ENCODE measurements at places on chromosomes 1 and 21. TPM values are rescaled to one million over a fixed set of nuclear protein-coding genes. Genes with fewer than 3 reads are reported as not detected.
A peak's percentile ranks its signal among the peaks of the same experiment; 100 is the strongest.

DNA sequence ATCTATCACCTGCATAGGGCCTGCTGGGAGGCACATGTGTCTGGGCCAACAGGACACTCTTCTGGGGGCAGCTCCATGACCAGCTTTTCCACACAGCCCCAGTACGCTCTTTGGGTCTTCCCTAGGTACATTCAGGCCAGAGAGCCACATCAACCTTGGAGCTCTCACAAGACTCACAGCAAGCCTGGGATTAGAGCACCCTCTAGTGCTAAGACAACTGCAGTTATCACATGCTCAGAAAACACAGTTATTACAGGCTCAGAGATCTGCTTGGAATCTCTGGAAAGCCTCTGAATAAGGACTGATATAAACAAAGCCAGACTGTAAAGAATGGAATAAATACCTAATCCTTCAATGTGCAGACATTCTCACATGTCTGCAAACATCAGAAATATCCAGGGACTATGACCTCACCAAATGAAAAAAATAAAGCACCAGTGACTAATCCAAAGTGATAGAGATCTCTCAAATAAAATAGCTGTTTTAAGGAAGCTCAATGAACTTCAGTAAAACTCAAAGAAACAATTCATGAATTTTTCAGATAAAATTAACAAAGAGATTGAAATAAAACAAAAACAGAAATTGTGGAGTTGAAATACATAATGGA lies 563.9 kb upstream of the NR5A2 start:
- no peak for DNase-seq

- DNase-seq = no peak
Measured at GRCh38 chr1:207424570-207425131, 29.5 kb upstream of the CR2 start.

- no peak for DNase-seq
Measured at GRCh38 chr1:143653429-143653802, 318.4 kb downstream of the FAM72C start.

Gene KRTAP21-2
- not detected for total RNA-seq

- peak; percentile 68 for DNase-seq
Measured at GRCh38 chr1:3668585-3669300, 16.4 kb downstream of the TP73 start.

DNA sequence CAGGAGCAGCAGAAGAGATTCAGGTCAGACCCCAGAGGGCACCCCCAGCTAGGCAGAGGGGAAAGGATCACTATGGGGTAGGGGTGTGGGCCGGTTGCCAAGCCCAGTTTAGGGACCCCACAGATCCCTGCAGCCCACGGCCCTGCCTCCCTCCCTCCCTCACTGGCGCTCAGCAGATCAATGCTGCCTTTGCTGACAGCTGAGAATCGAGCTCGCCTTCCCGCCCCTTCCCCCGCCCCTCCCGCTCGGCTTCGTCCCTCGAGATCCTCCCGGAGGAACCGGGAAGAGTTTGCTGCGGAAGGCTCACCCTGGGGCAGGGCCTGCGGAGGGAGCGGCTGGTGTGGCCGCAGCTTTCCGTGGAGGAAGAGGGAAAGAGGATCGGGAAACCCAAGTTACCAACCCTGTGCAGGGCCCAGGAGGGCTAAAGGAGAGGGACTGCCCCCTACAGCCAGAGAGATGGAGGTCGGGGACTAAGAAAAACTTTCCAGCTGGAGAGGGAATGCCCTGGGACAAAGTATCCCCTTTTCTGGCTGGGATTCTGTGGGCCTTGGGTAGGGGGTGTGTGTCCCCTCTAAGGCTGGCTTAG lies 1.1 kb upstream of the KCNQ4 start:
- peak; percentile 53 for DNase-seq

- DNase-seq = no peak
Measured at GRCh38 chr21:46112725-46113215, 14.9 kb downstream of the COL6A2 start.

Gene PGBD2
- 9.1 TPM for total RNA-seq

DNA sequence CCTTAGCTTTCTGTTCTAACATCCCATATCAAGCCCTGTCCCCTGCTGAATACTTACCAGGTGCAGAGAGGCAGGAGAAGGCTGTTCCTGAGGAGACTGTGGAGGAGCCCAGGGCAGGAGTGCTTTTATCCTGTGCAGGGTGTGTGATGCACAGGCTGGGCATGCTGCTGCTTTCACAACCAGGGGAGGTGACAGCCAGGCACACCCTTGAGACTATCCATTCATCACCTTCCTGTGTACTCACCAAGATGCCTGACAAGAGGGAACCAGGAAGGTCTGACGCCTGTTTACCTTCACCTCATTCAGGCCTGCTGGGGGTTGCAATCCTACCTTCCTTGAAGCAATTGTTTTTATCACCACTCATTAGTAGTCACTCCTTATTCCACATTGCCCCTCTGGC lies at the start of gene LCE3E:
LCE3E (minus strand) TSS at position 100 of the 400 bp plus-strand sequence. CDS start 572 bp downstream, outside the sequence.
- DNase-seq = no peak

Gene NBPF10
- total RNA-seq = 2.9 TPM

GRCh38 chr1:48730164-48730910 lies 46.4 kb downstream of the BEND5 start:
- no peak for DNase-seq

- no peak for DNase-seq
Measured at GRCh38 chr1:12279728-12280464, 50.1 kb downstream of the VPS13D start.

DNA sequence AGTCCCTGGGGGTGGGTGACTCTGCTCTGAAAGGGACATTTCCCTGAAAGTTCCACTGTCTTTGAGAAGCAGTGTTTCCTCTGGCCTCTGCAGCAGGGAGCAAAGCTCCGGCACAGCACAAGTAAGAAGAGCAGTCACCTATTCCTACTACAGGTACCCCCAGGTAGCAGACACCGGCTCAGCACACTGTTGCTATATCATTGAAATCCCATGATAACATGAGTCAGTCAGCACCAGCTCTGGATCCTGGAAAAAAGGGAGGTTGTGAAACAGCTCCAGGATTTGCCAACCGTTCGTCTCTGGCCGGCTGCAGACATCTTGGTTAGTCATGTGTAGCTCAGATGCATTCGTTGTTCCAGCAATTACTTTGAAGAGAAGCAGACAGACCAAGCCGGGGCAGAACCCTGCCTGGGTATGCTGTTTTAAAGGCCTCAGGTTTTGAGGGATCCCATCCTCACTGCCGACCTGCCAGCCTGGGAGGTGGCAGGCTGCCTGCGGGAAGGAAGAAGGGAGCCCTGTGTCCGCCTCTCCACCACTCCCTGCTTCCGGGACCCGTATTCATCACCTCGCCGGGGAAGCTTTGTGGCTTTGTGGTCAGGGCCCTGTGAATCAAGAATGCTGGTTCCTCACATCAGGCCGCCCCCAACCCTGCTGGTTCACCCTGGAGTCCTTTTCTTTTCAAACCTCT lies 139.2 kb downstream of the CLIC6 start:
- no peak for DNase-seq

Gene RIT1
- total RNA-seq = 32.6 TPM

Gene MASP2
- not detected for total RNA-seq

DNA sequence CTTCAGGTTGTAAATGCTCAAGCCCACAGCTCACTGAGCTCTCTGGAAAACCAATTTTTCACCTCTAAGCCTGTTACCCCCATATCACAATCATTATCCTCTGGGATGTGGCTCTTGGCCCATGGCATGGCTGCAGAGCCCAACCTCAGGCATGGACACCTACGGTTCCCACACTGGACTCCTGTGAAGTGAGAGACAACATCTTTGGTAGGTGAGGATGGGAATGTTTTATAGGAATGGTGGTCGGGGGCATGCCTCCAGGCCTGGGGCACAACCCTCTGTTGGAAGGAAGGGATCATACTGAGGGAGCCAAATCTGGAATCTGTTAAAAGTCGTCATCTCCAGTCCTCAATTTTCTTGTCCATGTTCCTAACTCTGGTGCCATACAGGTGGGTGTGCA lies 179.1 kb downstream of the FOXD2 start:
- DNase-seq = no peak

Gene C1QTNF12
- 6.3 TPM for total RNA-seq

DNA sequence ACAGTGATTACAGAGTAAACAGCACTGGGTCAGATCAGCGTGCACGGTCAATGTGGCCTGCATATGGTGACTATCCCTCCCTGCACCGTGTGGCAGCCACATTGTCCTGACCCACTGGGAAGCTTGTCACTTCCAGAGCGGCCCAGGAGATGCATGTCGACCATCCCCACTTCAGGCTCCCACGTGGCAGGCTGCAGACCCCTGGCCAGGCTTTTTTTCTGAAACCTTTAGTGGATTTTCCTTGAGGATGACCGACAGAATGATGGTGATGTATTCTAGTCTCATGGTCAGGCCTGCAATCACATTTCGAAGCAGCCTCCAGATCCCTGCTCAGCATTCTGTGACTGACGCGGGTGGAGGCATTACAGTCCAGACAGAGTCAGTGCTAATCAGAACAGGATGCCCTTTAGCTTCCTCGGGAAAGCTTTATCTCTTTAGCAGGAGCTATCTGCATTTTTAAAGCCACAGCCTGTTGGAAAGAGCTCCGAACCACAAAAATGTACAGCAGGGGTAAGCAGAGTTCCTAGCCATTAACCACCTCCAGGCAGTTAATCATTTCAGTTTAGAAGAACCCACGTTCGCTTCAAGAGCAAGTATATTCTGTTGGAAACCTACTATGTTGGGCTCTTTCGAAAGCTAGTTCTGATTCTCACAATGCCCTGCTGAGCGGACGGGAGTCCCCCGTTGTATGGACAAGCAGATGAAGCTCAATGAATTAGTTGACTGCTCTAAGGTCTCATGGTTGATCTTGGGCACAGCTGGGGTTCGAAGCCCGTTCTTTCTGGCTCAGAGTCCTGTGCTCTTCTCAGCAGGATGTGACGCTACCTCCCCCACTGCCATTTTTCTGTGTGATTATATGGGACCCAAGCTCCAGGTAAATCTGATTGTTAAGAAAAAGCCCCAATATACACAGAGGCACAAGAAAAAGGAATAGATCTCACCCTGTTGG lies 56.5 kb downstream of the IRF2BP2 start:
- DNase-seq = no peak

Data from tongue (tissue), 3 donors.